ENCODE measurements at places on chromosomes 16 and 17. TPM values are rescaled to one million over a fixed set of nuclear protein-coding genes. Genes with fewer than 3 reads are reported as not detected.
A peak's percentile ranks its signal among the peaks of the same experiment; 100 is the strongest.

The TOB1 gene
- 107 TPM for total RNA-seq

The NAGS gene
- total RNA-seq = 0.57 TPM

The NPEPPS gene
- 93.0 TPM for total RNA-seq

The SOX15 gene
- 1.2 TPM for total RNA-seq

The SOX9 gene
- 7.3 TPM for total RNA-seq

The IGF2BP1 gene
- total RNA-seq = not detected

The PERCC1 gene
- total RNA-seq = 0.27 TPM

- no peak for DNase-seq
These were observed 122.0 kb downstream of the USP22 start for GRCh38 chr17:20920815-20921199.

DNA sequence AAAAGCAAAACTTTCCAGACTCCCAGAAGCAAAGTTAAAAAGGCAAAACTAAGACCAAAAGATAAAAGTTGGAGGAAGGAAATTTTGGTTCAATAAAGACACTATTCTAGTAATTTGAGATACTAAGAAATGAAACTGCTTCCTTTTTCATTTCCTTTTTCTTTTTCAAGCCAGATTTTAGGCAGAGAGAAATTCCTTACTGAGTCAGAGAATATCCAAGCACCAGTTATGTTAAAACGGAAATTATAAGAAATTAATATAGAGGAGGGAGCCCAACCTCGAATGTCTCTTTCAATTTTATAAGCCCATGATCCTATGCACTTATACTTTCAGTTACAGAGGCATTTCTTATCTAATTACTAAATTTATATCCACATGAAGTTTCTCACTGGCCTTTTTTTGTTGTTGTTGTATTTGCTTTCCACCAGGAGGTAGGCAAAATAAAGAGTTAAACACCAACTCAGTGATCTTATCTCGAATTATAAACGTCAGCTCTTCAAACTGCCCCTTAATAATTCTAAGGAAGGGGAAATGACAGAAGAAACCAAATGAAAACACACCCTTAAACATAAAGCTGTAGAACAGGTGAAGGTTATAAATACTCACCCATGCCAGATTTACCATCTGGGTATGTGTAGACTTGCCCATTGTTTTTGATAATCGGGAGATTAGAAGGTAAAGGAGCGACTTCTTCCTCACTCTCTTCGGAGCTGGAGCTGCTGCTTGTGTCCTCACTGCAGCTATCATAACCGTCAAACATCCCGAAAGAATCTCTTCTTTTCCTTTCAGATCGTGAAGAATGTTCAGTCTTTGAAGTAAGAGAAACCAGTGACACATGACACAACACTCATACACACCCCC is 35.2 kb downstream of the MBTD1 start:
- DNase-seq = no peak

- DNase-seq = peak; percentile 48
These were observed at the start of gene HBQ1 for GRCh38 chr16:180101-180675. TSS of gene HBQ1 (plus strand) at chr16:180459. CDS start at chr16:180487, 28 bp downstream.

DNA sequence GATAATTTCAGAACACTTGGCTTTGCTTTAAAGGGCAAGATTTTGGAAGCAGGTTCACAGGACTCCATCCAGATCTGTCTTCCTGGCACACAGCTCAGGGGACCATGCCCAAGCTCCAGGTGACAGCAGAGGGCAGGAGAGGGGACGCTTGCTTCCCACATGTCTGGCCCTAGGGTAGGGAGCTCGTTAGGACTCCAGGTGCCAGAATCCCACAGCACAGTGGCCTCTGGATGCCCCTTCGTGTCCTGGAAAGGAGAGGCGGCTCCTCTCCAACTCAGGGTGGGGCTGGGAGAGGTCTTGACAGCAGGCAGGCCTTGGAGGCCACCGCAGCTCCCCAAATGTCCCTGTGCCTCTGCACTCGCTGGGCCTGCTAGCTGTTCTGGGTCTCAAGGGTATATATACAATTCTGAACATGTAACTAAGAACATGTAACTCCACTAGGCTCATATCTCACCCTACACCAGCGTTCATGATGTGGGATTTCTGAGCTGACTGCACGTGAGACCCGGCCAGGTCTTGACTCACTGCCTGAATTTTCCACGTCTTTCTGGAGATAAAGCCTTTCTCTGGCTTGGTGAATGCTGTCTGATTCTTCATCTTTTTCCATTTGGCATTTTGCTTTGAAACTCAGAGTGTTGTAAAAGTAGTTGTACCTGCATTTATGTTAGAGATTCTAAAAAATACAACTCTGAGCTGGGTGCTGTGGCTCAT is 52.8 kb downstream of the MARCHF10 start:
- DNase-seq = no peak

DNA sequence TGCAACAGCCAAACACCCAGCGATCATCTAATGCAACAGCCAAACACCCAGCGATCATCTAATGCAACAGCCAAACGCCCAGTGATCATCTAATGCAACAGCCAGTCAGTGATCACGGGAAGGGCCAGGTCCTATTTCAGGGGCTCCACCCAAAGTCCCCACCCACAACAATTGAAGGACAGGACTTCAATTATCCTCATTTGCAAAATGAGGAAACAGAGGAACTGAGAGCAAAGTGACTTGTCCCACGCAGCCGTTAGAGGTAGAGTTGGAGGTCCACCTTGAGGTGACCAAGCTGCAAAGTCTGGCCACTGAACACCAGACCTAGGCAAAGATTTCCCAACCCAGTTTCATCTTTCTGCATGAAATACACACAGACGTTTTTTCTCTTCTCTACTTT is 3.7 kb downstream of the ZG16B start:
- no peak for DNase-seq

- DNase-seq = no peak
These were observed 32.8 kb downstream of the CCL4 start for GRCh38 chr17:36136439-36136838.

DNA sequence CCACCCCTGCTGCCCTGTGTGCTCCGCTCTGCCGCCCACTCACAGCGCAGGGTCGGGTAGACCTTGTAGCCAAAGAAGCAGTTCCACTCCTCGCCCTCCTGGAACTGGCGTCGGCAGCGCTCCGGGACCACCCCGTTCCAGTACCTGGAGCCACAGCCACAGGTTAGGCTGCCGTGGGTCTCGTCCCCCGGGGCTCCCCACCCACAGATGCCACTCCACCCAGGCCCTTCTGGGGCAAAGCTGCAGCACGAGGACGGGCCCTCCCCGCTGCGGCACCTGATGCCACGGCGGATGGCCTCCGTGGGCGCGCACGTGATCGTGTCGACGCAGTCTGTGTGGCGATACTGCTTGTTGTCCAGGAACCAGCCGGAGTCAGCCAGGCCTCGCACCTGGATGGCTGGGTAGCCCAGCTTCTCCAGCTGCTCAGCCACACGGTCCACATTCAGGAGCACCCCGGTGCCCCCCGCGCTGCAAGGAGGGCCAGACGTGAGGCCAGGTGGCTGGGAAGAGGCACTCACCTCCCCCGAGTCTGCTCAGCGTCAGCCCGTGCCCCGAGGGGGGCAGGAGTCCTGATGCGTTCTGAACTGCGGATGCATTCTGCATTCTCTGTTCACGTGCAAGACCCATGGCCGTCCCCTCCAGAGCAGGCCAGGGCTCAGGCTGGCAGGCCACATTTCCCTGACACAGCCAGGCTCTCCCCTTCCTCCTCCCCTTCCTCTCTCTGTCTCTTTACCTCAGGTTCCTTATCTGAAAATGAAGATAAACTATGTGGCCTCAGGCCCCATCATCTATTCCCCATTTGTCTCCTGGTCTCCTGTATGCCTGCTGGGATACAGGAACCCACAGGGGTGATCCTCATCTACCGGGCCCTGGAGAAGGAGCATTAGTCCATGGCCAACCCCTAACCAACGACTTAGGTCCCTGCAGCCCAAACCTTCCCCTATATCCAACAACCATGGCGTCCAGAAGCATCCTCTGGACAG is 4.1 kb downstream of the NOTUM start:
- DNase-seq = no peak
